ENCODE measurements at places on chromosomes 2 and 18.

- DNase-seq, result no peak
Measured at GRCh38 chr2:172777431-172777830, 41.8 kb downstream of the RAPGEF4 start.

- no peak for DNase-seq
Measured at GRCh38 chr2:47313141-47313691, 89.7 kb upstream of the MSH2 start.

DNA sequence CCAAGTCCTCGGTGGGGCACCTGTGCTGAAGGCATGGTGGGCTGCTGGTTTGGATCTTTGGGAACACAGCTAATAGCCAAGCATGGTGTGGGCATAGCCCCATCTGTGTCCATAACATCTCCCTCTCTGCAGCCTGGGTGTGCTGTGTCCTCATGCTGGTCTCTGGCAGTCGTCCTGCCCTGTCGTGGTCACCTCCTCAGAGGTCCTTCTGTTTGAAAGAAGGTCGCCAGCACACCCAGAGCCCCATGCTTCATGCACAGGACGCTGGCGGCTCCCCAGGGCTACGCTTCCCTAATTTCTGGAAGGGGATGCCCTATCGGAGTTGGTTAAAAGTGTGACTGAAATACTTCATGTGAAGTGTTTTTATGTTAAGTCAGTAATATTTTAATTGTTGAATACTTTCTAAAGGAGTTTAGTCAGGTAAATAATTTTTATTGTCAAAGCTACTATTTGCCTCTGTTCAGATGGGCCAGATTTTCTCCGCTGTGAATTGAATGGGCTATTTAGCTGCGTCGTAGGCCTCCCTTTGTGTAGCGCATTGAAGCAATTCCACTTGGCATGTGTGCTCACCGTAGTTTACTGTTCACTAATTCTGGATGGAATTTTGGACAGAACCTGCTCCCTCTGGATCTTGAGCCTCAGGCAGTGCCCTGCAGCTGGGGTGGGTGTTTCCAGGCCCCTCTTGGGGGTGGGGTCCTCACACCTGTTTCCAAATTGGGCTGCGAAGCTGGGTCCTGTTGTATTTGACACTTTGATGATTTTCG lies 81.9 kb downstream of the WDSUB1 start:
- no peak for DNase-seq

- no peak for DNase-seq
Measured at GRCh38 chr2:130798472-130799218, 38.1 kb upstream of the ARHGEF4 start.

DNA sequence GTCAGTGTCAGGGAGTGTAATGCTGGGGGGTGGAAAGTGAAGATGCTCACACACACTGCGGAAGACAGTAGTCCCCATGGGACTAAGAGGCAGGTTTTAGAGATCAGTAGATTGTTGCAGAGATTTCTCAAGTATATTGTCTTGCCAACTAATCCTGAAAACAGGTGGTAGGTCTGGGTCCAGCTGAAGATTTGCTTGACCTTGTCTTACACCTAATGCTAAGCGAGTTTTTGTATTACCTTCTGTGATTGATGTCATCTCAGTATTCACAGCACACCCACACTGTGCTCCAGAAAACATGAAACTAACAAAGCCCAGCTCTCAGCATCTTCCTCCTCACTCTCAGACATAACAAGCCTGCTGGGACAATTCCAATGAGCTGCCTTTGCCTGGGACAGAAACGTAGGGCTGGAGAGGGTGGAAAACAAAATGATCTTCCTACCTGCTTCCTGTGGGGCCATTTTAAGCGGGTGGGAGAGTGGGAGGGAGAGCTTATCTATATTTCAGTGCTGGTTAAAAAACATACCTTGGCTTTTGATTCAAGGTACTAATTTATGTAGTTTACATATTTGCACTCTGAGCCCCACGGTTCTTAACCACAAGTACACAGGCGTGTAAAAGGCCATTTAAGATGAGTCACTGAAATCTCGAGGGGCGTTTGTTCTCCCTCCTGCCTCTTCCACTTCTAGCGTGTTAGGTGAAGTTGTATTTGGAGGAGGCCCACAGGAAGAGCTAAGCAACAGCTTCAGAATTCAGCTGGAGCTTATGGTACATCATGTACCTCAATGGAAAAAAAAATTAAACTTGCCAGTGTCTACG lies 23.1 kb upstream of the RBMS1 start:
- no peak for DNase-seq

Measured in CD4-positive, alpha-beta T cell treated with Interleukin-10 for 1 hour (primary cell).